Kidney glomerular epithelial cell (primary cell): ENCODE measurements at places on chromosomes 1 and 21.
A peak's percentile ranks its signal among the peaks of the same experiment; 100 is the strongest.

DNA sequence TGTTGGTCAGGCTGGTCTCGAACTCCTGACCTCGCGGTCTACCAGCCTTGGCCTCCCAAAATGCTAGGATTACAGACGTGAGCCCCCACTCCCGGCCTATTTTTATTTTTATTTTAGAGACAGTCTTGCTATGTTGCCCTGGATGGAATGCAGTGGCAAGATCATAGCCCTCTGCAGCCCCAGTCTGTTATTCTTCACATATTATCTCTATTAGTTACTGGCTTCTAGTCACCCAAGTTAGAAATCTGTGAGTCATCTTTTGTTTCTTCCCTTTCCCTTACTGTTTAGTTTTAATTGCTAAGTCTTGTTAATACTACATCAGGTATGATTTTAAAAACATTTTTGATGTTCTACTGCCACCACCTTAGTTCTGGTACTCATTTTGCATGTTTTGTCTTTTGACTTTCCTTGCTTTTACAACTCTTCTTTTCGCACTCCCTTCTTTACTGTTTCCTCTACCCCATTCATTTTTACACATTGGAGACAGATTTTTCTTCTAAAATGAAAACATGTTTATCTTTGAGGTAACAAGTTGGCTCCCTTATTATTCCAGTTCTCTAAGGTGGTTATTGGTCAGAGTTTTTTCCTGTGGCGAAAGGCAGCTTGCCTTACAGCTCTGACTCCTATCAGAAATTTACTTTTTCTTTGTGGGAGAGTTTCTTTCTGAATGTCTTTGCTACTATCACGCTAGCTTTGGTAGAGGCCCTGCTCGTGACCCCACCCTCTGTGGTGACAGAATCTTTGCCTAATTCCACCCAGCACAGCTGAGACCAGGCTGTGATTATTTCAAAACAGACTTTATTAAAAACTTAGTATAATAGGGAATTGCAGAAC lies 19.5 kb downstream of the ZMYM4 start:
- peak; percentile 95 for DNase-seq

DNA sequence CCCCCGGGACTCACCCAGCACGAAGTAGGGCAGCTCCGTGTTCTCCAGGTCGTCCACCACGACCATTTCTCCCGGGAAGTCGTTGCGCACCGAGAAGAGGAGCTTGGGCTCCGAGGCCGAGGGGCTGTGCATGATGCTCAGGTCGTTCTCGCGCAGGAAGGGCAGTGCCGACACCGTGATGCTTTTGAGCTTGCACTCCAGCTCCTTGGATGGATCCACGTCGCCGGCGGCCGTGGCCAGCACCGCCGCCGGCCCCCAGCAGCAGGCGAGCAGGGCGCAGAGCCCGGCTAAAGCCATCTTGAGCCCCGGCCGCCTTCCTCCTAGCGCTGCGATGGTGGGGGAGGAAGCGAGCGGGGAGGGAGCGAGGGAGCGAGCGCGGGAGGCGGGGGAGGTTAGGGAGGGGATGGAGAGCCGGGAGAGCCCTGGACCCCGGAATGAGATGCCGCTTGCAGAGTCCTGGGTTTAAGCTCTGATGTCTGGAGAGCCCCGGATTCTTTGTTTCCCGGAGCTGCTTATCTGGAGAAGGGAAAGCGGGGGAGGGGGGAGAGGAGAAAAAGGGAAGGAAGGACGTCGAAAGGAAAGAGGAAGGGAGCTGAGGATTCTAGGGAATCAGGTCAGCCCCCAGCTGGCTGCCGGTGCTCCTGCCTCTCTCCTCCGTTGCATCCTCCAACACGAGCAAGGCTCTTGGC lies at the start of gene ASTN1:
Gene ASTN1 (minus strand): TSS at position 333 of the 689 bp plus-strand sequence. CDS start 36 bp downstream, at position 297.
- no peak for DNase-seq

- DNase-seq, result no peak
Observed at GRCh38 chr1:93703643-93704042, 22.0 kb upstream of the BCAR3 start.

GRCh38 chr1:19401535-19401889 lies 83.8 kb downstream of the CAPZB start:
- no peak for DNase-seq

DNA sequence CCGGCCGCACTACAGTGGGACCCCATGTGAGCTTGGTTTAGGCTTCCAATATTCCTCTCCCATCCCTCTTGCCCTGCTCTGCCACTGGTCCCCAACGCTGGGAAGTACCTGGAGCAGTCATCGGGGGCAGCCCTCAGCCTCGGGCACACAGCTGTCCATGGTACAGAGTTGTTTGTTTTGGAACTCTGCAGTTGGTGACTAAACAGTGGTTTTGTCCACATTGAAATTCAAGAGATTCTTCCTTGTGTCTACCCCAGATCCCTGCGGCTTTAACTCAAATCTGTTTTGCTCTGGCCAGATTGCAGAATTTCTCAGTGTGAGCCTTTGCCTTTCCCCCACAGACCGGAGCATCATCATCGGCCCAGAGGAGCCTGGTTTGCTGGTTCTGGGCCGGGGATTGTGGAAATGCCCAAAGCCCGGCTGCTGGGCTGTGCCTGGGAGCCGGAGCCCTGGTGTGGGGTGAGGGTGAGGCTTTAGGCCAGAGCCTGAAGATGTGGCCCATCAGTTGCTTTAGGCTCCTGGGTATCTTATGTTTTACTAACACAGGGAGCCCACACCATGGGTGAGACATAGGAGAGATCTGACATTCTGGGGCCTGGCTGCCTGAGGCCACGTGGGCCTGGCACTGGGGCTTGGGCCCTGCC lies 93.2 kb downstream of the ARHGEF10L start:
- no peak for DNase-seq

DNA sequence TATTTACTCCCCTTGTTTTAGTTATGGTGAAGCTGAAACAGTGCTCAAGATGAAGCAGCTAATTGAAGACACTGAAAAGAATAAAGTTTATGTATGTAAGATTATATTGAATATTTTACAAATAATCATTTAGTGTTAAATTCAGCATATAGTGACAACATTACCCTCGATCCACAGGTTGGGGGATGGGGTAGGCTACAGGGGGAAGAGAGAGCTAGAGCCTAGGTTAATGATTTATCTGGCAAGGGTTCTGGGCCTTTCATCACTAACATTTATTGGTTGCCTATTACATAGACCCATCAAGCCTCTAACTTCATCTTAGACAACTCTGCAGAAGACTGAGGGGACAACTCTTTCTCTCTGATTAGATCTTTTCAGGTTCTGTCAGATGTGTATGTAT lies 21.3 kb downstream of the ZCCHC17 start:
- DNase-seq, result no peak

DNA sequence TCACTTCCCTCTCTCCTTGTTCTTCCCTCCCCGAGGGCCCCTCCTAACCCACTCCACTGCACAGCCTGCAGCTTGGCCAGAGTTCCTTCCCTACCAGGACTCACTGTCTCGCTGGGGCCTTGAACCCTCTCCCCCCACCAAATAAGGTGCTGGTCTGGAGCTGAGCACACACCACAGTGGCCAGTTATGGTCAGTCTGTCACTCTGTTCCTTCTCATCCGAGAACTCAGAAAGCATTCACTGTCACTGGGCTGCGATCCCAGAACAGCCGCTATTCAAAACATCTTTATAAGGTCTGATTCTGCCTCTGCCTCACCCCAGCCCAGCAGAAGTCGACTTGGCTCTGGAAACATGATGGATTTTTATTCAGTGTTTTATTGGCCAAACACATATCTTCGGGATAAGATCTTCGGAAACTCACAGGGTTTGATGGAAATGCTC lies 19.8 kb upstream of the LBR start:
- DNase-seq, result no peak

DNA sequence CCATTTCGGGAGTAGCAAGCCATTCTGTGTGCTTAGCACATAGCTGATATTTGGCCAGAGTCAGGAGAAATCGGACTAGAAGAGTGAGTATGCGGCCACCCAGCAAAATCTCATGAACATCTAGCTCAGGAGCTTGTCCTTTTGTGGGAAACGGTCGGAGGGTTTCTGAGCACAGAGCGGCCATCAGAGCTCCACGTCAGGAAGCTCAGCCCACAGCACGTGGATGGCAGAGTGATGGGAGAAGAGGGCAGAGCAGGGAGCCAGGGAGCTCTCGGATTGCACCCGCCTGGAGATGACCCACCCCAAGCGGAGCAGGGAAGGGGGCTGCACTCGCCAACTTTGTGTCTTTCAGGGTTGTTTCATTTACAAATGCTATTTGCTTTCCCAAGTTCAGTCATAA lies 13.9 kb downstream of the RCAN3 start:
- DNase-seq, result no peak
